ENCODE measurements at places on chromosomes 7 and 10.

DNA sequence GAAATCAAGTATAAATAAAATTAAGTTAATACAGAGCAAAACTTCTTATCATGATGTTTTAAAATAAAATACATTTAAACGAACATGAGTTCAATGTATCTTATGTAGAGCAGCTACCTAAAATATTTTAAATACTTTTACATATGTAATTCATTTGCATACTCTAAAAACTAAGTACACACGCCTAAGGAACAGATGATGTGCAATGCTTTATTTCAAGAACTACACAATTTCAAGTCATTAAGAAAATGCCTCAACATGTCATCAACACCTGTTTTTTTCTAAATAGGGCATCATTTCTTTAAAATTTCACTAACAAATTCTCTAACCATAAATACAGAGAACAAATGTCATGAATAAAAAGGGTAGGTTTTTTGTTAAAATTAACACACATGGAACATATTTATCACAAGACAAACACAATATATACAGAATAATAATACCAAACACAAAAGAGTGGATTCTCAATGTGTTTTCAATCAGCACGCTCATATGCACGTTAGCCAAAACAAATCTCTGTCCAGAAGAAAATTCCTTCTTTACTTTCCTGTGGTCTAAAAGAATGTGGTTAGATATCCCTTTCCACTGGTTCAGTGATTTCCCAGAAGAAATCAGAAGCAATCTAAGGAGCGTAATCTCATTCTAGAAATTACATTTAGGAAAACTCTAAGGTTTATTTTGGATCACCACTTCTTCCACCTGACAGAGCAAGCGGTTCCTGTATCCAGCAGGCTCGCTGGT is 73.0 kb upstream of the PFKP start:
- no peak for DNase-seq

DNA sequence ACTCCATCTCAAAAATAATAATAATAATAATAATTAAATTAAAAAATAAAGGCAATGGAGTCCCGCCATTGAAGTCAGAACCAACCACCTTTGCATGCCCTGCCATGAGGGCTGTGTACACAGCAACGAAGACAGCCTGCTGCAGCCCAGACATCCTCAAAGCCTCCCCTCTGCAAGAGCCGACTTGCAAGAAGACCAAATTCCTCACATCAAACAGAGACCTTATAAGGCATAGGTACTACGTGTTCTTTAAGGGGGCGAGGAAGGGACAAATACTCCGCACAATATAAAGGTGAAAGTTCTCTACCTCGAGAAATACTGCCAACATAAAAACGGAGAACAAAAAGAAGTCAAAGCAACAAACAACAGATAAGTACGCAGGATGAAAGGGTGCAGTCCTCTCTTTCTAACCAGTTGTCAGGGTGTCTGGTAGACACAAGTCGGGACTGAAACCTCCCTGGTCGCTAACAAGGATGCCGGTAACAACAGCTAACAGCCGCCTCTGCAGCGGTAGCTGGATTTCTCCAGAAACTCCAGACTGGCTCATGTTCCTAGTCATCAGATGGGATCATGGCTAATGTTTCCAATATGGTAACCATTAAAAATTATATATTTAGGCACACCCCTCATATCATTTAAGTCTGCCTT is 23.6 kb downstream of the FGFR2 start:
- DNase-seq: no peak

DNA sequence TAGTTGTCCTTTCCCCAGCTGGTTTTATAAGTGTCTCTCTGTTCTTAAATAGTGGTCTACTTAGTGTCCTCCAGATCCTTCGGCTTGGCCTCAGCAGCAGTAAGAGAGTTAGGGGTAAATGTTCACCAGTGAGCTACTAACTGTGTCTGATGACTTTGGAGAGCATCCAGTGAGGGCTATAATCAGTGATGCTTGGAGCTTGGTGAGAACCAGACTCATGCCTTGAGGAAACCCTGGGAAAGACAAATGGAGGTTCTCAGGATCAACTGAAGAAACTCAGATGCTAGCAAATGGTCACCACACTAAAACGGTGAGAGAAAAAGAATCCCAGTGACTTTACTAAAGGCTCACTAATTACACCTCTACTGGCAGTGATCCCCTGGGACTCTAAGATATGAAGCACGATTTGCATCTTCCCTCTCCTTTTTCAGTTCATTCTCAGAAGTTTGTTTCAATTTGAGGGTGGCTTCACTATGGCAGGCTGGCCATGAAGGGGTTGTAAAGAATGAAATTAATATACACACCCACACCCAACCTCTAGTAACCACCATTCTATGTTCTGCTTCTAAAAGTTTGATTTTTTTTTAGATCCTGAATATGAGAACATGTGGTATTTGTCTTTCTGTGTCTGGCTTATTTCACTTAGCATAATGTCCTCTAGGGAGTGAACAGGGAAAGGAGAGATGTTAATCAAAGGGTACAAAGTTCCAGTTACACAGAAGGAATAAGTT is 177.9 kb downstream of the PDE1C start:
- no peak for DNase-seq

GRCh38 chr7:100464210-100464660 is at the start of gene SPACDR:
Gene SPACDR (minus strand): TSS chr7:100464260. CDS start chr7:100464025, 235 bp downstream.
- DNase-seq: no peak

DNA sequence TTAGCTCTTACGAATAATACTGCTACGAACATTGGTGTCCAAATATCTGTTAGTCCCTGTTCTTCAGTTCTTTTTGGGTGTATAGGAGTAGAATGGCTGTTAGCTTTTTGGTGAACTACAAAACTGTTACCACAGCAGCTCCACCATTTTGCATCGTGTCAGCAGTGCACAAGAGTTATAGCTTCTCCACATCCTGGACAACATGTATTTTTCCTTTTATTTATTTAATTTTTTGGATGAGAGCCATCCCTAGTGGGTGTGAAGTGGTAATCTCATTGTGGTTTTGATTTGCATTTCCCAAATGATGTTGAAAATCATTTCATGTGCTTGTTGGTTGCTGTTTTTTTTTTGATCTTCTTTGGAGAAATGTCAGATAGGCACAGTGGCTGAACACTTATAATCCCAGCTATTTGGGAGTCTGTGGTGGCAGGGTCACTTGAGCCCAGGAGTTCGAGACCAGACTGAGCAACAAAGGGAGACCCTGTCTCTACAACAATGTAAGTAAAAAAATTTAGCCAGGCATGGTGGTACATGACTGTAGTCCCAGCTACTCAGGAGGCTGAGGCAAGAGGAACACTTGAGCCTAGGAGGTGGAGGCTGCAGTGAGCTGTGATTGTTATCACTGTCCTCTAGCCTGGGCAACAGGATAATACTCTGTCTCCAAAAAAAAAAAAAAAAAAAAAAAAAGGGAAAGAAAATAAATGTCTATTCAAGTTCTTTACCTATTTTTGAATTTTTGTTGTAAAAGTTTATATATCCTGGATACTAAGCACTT is 31.7 kb downstream of the TRIM24 start:
- no peak for DNase-seq

GRCh38 chr10:74652664-74653063 is 173.7 kb upstream of the KAT6B start:
- DNase-seq: no peak

- DNase-seq: no peak
Observed at GRCh38 chr10:126397640-126398382, 9.5 kb upstream of the ADAM12 start.

DNA sequence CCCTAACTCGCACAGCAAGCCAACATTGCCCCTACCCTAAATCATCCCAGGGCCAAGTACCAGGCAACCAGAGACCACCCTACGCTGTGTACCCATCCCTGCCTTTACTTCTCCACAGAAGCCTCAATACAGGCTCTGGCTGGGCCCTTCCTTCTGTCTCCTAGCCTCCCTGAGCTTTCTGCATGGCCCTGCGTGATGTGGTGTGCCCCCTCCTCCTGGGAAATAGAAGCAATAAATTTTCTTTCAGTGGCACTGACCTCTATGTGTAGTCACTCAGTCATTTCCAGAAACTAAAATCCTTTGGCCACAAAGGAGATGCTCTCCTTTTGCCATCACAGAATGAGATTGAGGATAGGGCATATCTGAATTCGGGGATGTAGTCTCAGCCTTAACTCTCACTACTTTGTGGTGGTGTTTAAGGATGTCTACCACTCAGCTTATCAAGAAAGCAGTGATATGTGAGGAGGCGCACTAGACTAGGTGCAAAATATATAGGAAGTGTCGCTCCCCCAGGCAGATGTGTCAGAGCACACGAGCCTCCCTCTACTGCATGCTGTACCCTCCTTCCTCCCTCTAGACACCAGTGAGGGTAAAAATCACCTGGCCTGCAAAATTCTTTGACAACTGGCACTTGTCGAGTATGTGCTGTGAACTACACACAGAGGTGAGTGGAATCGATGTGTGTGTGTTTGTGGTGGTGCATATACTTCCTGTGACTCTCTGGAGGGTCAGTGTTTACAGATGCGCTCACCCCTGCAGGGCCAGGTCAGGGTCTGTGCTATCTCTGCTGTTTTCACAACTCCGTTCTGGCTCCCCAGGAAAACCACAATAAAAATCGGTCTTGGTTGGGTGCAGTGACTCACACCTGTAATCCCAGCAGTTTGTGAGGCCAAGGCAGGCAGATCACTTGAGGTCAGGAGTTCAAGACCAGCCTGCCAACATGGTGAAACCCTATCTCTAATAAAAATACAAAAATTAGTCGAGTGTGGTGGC is 825.9 kb upstream of the IGFBP3 start:
- DNase-seq: no peak

DNA sequence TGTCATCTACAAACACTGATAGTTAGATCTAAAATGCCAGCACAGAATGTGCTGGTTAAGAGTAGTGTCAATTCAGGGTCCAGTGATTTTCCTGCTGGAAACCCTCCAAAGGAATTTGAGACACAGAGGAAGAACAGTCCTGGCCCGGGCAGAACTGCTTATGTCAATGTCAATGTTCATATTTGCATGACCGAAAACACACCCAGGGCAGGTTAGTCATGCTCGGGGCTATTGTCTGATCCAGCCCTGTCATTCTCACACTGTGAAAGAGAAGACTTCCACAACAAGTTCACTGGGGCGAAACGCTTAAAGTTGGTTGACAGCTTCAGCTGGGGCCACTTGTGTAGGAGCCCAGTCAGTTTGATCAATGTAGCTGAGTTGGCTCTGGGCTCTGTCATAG is 139.3 kb downstream of the C1GALT1 start:
- DNase-seq: no peak

- no peak for DNase-seq
Observed at GRCh38 chr10:5762531-5762930, 50.7 kb downstream of the GDI2 start.

GRCh38 chr7:24907311-24907886 is 72.6 kb downstream of the OSBPL3 start:
- no peak for DNase-seq

DNA sequence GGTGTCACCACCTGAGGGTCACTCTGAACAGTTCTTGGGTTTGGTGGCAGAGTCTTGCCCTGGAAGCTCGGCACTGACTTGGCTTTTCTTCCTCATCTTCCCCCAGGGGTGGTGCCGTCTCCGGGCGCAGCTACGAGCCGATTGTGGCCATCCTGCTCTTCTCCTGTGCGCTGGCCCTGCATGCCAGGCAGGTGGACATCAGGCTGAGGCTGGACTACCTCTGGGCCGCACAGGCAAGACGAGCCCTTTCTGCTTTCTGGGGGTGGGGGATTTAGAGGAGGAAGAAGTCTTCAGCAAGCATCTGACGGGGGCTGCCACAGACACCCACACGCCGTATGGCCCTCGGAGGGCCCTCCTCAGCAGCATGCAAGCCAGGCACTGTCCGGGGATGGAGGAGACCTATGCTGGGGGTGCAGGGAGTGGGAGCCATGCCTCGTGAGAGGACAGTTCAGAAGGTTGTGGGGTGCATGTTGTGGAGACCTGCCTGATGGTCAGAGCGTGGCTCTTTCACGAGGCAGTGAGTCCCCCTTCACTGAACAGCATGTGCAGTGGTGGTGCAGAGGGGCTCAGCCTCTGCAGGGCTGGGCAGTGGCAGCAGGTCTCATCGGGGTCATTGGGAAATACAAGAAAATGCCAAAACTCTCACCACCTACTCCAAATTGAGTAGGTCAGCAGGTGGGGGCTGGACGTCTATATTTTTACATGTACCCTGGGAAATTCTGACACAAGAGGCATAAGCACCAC is 112.4 kb downstream of the ADCY1 start:
- no peak for DNase-seq

GRCh38 chr7:34158368-34159153 is 253.2 kb downstream of the BMPER start:
- DNase-seq: no peak

DNA sequence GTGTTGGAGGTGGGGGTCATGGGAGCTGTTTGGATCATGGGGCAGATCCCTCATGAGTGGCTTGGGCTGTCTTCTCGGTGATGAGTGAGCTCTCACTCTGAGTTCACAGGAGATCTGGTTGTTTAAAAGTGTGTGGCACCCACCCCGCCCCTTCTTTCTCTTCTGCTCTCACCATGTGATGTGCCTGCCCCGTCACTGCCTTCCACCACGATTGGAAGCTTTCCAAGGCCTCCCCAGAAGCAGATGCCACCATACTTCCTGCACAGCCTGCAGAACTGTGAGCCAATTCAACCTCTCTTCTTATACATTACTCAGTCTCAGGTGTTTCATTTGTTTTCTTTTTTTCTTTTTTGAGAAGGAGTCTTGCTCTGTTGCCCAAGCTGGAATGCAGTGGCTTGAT is 170.0 kb downstream of the PTPN20 start:
- DNase-seq: no peak

DNA sequence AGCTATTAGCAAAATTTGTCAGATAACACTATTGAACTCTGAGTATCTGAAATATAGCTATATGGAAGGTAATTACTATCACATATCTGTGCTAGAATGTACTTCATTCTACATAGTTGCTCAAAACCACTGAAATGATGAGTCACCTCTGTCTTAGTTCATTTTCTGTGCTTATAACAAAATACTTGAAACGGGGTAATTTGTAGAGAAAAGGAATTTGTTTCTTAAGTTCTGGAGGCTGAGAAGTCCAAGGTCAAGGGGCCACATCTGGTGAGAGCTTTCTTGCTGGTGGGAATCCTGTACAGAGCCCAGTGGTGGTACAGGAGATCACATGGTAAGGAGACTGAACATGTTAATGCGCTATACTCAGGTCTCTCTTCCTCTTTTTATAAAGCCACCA is 41.9 kb upstream of the TNKS2 start:
- no peak for DNase-seq

DNA sequence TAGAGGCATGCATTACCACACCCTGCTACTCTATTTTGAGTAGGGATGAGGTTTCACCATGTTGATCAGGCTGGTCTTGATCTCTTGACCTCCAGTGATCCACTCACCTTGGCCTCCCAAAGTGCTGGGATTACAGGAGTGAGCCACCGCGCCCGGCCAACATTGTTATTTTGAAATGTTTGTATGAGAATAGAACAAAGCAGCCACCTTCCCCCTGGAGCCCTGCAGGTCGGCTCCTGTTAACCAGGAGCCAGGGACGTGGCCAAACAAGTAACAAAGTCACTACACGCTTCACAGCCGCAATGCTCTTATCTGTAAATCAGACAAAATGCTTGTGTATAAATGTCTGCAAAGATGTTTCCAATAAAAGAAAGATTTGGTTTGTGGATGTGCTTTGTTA is 295.4 kb downstream of the CNTNAP2 start:
- DNase-seq: no peak

GRCh38 chr7:134374291-134374690 is 57.6 kb upstream of the SLC35B4 start:
- DNase-seq: no peak

GRCh38 chr10:3747984-3748383 is 37.0 kb downstream of the KLF6 start:
- no peak for DNase-seq

All from stimulated activated CD8-positive, alpha-beta memory T cell treated with anti-CD3 and anti-CD28 coated beads, Interleukin-4, amount 100 ng/mL, for 1 hour (primary cell).